ENCODE measurements at places on chromosomes 4 and X. TPM values are rescaled to one million over a fixed set of nuclear protein-coding genes. Genes with fewer than 3 reads are reported as not detected.

DNA sequence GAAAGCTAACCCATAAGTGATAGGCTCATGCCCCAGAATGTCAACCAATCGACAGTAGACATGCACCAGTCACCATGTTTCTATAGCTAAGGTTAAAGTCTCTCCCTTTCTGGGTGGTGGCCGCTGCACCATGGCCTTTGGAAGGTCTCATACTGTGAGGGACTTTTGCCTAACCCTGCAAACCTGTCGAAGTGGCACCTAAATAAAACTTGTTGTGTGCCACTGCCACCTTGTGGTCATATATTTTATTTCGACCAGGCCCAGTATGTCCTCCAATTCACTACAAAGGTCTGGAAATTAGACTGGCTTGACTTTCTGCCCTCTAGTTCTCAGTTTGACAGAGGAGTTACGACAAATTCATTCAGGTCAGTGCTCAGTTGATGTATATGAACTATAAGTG is 163.1 kb downstream of the SMARCA1 start:
- peak; percentile 60 for DNase-seq

GRCh38 chr4:137307806-137308205 is 224.5 kb downstream of the PCDH18 start:
- peak; percentile 52 for DNase-seq

GRCh38 chrX:114532111-114532805 is 51.6 kb upstream of the HTR2C start:
- peak; percentile 6 for DNase-seq

Gene PPP4R3C
- 0.20 TPM for total RNA-seq

Gene NWD2
- total RNA-seq = not detected

Gene SH3D19
- 13.7 TPM for total RNA-seq
